Stimulated activated CD4-positive, alpha-beta T cell treated with anti-CD3 and anti-CD28 coated beads, Interleukin-12 subunit alpha, Interleukin-12 subunit beta, amount 100 ng/mL, for 48 hours (primary cell): ENCODE measurements at places on chromosomes 12 and 14.

DNA sequence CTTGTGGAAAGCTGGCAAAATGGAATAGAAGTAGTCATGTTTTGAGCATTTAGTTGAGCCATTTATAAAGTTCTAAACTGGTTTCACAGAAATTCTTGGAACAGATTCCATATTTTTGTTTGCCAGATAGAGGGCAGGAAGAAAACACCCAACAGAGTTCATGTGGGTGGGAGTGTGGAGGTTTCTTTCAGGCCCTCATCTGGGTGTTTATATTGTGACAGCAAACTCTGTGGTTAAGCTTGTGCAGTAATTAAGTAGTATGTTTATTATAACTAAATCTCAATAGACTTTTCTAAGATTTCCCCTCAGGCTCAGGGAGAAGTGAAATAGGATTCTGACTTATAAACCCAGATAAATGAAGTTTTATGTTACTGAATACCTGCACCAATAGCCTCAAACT is 57.4 kb downstream of the SPPL3 start:
- DNase-seq, result no peak

GRCh38 chr12:31586728-31587127 is 4.2 kb downstream of the DENND5B start:
- no peak for DNase-seq

GRCh38 chr12:56661560-56661959 is 15.8 kb upstream of the ATP5F1B start:
- no peak for DNase-seq

GRCh38 chr12:102638777-102639176 is 158.4 kb upstream of the IGF1 start:
- DNase-seq, result no peak

DNA sequence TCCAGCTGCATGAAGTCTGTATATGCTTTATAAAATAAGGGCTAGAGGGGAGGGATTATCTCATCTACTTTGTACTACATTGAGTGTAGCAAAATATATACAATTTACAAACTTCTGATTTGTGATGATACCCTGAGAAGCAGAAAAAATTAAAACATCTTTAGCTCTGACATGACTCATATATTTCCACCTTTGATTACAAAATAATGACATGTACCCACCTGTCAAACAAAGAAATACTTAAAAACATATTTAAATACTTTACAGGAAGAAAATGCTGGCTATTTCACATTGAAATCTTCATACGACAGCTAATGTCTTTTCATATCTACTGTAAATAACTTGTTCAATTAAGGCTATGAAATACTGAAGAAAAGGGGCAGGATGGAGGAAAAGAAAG is 3.3 kb downstream of the GPR135 start:
- DNase-seq, result no peak

DNA sequence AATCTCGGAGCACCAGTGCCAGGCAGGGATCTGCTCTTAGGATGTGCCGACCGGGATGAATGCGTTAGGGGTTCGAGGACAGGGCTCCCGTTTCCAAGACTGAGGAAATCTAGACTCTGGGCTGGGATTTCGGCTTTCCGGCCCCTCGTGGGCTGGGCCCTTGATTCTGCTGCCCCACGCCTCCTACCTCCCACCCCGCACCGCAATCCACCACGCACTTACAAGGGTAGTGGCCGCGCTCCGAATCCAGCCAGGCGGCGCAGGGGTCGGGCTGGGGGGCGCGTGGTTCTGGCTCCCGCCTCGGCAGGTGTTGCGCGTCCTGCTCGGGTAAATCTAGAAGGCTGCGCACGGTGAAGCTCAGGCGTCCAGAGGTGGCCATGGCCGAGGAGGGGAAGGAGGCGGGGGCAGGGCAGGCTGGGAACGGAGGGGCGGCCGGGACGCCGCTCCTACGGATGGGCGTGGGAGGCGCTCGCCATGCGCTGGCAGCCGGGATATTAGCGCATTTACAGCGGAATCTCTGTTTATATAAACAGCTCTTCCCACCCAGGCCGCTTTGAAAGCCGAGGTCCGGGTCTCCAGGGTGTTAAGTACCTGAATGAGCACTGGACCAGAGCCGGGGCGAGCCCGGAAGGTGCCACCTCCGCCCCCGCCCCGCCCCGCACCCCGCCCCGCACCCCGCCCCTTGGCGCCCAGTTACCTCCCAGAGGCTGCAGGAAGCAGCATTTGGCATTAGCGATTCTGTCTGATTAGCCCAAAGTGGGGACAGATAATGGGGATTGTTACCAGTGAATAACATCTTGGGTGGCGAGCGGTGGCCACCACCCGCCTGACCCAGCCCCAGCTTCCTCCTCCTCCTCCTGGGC is at the start of gene NKX2-8:
Gene NKX2-8, minus strand, starts transcription at position 604 of the 863 bp plus-strand sequence. Its CDS starts 225 bp downstream, at position 379.
- DNase-seq, result no peak

GRCh38 chr12:79373896-79374499 is 316.8 kb downstream of the PAWR start:
- no peak for DNase-seq

DNA sequence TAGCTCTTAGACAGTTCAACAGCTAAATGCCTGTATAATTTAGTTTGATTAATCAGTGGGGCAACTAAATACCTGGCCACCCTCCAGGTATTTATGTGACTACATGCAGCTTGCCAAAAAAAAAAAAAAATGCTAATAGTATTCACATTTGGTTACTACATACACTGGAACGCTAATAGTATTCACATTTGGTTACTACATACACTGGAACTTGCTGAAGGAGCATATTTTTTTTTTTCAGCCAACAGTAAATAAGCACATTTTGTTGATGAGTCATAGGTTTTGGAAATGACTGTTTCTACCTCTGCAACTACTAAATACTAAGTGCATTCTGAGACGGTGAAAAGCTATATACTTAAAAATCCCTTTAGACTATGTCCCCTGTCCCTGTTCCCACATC is 1172.3 kb downstream of the LRFN5 start:
- no peak for DNase-seq

DNA sequence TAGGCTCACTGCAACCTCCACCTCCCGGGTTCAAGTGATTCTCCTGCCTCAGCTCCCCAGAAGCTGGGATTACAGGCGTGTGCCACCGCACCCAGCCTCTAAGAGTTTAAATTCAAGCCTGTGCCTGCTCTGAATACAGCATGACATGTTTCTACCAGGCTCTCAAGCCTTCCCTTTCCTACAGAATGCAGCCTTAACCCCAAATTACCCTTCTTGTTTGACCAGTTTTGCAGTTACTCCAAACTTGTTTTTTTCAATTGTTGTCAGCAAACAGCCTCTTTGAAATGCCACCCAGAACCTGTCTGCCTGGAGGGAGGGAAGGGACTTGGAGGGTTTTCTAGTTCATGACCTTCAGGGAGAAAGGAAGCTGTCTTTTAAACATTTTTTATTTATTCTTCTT is 15.4 kb downstream of the GLTP start:
- no peak for DNase-seq

DNA sequence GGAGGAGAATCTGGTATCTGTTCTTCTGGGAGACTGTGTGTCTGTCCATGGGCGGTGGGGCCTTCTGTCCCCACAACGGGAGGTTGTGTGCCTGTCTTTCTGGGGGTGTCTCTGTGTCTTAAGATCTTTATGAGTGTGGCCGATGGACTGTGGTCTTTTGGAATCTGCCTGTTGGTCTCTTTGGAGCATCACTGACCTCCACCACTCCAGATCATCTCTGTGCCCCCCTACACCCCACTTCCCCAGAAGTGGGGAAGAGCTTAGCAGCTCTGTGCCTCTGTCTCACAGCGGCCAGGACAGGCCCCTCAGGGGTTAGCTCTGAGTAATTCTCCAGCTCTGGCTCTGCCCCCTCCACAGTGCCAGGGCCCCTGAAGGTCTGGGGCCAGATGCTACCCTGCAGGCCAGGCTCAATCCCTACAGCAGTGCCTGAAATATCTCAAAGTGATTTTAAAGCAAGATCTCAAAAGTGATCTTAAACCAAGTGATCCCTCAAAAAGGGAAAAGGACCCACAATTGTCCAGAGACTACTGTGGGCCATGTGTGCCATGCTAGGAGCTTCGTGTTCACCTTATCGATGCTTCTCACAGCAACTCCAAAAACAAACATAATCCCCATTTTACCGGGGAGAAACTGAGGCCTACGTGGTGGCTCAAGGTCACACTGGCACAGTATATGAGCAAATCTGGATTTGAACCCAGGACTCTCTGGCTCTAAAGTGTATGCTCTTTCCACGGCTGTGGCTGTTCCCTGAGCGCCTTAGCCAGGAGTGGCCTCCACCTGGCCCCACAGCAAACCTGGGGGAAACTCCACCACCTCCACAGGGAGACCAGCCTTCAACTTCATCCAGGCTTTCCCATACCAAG is 26.0 kb upstream of the KRT78 start:
- DNase-seq, result no peak

GRCh38 chr12:54608156-54608555 is 19.7 kb upstream of the PPP1R1A start:
- no peak for DNase-seq

- DNase-seq, result no peak
Measured at GRCh38 chr12:88753066-88753465, 172.8 kb upstream of the KITLG start.

DNA sequence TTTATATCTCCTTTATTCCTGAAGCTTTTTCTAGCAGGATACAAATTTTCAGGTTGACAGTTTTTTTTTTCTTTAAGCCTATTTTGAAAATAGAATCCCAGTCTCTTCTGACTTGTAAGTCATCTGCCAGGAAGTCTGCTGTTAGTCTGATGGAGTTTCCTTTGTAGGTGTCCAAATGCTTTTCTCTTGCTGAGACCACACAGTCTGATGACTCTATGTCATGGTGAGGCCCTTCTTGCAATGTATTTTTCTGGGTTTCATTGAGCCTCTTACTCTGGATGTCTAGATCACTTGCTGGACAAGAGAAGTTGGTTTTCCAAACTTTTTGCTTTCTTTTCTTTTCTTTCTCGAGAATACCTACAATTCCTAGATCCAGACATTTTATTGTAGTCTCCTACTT is 30.6 kb downstream of the USP15 start:
- no peak for DNase-seq

GRCh38 chr12:121753844-121754264 is 39.6 kb downstream of the RHOF start:
- DNase-seq, result no peak

DNA sequence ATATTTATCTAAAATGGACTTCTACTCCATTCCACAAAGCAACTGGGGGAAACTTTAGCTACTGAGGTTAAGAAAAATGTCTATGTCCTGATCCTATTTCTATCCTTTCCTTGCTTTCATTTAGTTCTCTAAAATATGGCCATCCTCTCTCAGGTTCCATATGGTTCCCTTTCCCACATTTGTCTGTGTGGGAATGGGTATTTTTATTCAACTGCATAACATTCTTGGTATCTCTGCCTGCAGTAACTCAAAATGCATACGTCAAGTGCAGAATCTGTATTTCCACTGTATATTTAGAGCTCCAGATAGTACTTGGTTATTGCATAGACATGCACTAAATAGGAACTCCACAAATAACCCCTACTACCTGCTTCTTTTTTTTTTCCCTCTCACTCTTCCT is 130.6 kb upstream of the BTG1 start:
- DNase-seq, result no peak

- no peak for DNase-seq
Measured at GRCh38 chr14:104633276-104634137, 28.9 kb upstream of the TMEM179 start.

GRCh38 chr14:99752486-99753121 is 40.6 kb upstream of the EML1 start:
- no peak for DNase-seq

DNA sequence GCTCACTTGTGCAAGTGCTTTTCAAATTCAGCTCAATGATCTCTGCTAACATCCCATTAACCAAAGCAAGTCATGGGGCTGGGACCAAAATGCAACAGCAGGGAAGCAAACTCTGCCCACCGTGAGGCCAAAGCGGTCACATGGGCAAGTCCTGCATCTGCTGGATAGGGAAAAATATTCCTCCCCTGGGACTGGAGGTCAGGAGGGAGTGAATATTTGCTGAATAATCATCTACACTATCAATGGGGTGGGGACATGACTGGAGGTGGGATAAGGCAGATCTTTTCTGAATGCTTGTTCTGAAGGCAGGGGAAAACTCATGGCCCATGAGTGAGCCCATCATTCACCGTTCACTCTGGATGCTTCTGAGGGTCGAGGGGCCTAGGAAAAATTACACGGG is 45.1 kb upstream of the VRK1 start:
- no peak for DNase-seq

DNA sequence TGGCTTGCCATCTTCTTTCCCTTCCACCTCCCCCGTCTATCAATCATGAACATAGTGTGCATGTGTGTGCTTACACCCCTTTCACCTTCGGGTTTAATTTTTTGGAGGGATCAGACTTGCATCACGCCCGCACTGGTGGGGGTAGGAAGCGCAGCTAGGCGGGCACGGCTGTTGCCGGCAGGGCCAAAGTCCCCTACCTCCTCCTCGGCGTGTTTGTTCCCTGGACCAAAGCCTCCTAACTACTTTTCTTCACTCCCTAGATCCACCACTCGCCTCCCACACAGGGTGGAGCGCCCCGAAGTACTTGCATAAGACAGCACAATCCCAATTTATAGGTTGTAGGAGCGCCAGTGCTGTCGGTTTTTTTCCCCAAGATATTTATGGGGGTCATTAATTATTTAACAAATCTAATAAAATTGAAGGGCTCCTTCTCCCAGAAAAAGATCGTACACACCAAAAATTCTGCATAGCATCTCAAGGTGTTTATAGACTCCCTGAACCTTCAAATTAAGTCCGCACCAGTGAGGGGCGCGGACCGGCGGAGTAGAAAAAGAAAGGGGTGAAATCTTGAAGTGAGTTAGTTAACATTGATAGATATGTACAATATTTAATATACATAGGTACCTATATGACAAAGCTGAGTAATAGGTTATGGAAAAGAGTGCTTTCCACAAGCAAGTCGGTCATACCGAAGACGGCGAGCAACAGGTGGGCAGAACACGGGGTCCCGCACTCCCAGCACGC is 717 bp downstream of the PKP2 start:
- DNase-seq, result no peak

DNA sequence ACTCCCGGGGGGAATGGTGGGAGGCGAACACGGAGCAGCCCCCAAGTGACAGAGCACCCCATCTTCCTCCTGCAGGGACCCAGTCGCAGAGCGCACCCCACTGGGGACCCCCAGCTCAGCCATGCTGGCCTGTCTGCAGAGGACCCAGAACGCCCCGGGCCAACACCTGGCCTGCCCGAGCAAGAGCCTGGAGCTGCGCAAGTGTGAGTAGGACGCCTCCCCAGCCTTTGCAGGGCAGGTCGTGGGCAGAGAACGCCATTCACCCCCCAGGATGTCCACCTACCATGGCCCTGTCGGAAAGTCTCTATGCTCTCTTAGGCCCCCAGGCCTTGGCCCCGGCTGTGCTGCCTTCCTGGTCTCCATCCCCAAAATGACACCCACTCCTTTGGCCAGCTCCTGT is 30.4 kb downstream of the FAM222A start:
- no peak for DNase-seq

- DNase-seq, result no peak
Measured at GRCh38 chr12:45131506-45131905, 80.6 kb upstream of the DBX2 start.

DNA sequence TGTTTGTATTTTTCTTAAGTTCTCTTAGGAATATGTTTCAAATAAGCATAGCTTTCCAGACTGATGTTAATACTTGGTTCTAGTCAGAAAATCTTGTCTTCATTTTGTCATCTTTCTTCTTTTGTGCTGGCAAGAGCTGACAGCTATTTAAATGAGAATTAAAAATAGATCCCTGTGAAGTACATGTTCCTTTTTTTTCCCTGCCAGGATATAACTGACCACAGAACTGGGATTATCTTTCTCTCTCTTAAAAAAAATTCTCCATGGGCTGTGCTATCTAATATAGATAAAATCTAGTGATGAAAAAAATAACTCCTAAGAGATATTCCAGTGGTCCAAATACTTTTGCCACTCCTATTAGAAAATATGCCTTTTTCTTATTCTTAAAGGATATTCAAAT is 163.4 kb downstream of the AKAP6 start:
- DNase-seq, result no peak
